ENCODE measurements at places on chromosomes 12 and 14.

DNA sequence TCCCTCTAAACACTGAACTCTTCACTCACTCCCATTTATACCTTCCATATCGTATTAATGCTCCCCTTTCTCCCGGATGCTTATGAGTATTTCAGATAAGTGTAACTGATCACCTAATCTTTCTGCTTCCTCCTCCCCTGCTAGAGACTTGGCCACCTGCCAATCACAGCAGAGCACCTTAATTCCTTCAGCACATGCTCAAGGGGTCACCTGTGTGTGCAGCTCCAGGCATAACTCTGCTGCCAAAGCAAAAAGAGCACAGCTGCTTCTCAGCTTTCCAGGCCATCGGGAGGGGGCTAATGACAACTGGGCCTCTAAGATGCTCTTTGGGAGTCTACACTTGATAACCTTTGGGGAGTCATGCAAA lies 106.9 kb upstream of the DYRK2 start:
- no peak for DNase-seq

GRCh38 chr12:38872156-38872555 lies 33.2 kb downstream of the CPNE8 start:
- DNase-seq = no peak

DNA sequence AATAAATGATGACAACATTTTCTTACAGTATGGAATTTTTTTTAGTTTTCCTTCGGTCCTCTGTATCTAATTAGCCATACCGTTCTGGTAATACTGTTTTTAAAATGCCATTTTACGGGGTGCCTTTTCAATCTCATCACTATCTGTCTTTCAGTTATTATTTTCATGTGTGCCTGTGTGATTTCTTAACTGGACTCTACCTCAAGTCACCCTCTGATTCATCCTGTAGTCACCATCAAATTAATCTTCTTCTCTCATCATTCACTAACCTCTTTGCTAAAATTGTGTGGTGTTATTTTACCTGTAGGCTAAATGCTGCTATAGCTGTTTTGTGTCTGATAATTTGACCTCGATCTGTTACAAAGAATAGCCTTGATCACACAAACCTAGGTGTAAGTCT lies 16.0 kb upstream of the CCT2 start:
- no peak for DNase-seq

- no peak for DNase-seq
Measured at GRCh38 chr12:80186727-80187217, 87.4 kb downstream of the OTOGL start.

- no peak for DNase-seq
Measured at GRCh38 chr12:104142543-104142942, 4.5 kb upstream of the NFYB start.

DNA sequence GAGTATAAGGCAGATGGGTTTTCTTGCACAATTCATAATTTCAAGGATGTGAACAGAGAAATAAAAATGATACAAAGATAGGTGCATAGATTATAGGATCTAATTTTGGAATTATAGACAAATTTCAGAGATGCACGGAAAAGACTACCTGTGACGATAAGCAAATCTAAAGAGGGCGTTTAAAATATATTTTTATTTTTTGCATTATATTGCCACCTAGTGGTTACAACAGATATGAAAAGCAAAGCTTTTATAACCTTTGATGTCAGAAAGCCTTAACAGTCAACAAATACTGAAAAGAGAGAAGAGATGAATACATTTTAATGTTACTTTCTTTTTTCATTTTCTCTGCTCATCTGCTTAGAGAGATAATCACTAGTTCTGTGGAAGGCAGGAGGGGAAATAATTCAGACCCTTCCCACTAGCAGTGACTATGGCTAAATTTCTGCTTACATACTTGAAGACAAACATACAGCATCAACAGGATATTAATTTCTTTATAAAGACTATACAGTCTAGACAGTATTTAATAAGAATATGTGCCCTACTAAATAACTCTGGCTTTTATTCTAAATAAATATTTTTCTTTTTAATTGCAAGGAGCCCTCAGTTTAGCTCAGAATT lies 46.3 kb downstream of the NTS start:
- no peak for DNase-seq

- peak; percentile 37 for DNase-seq
Measured at GRCh38 chr14:69354383-69355153, 43.5 kb downstream of the ERH start.

DNA sequence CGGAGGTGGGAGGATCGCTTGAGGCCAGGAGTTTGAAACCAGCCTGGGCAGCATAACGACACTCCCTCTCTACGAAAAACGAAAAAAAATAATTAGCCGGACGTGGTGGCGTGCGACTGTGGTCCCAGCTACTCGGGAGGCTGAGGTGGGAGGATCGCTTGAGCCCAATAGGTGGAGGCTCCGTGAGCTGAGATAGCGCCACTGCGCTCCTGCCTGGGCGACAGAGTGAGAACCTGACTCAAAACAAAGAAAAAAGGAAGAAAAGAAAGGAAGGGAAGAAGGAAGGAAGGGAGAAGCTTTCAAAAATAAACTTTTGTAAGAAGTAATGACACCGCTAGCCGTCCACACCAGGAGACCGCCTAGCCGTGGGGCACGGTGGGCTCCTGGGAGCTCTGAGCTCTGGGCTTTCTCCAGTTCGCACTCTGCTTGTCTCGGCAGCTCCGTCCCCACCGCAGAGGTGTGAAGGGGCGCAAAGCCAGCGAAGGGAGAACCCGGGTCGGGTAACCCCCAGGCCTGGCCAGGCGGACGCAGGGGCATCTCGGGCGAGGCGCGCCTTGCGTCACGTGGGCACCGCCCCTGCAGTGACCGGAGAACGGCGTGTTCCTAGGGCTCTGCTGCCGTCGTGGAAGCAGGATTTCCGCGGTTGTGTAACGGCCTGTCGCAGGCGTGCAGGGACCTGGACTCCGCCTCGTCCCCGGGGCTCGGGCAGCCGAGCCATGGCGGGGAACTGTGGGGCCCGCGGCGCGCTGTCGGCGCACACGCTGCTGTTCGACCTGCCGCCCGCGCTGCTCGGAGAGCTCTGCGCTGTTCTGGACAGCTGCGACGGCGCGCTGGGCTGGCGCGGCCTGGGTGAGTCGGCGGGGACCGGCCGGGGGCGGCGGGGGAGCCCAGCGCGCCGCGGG lies at the start of gene IRAK3:
Gene IRAK3 (plus strand): TSS at position 631 of the 902 bp plus-strand sequence. CDS start 86 bp downstream, at position 717.
- peak; percentile 8 for DNase-seq

DNA sequence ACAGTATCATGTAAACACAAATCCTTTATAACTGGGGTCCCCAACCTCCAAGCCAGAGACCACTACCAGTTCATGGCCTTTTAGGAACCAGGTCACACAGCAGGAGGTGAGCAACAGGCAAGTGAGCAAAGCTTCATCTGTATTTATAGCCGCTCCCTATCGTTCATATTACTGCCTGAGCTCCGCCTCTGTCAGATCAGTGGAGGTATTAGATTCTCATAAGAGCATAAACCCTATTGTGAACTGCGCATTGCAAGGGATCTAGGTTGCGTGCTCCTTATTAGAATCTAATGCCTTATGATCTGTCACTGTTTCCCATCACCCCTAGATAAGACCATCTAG lies 49.9 kb downstream of the LRP6 start:
- no peak for DNase-seq

- DNase-seq = no peak
Measured at GRCh38 chr12:100508751-100509150, 35.1 kb downstream of the NR1H4 start.

- DNase-seq = no peak
Measured at GRCh38 chr12:81222846-81223592, 145.1 kb downstream of the ACSS3 start.

DNA sequence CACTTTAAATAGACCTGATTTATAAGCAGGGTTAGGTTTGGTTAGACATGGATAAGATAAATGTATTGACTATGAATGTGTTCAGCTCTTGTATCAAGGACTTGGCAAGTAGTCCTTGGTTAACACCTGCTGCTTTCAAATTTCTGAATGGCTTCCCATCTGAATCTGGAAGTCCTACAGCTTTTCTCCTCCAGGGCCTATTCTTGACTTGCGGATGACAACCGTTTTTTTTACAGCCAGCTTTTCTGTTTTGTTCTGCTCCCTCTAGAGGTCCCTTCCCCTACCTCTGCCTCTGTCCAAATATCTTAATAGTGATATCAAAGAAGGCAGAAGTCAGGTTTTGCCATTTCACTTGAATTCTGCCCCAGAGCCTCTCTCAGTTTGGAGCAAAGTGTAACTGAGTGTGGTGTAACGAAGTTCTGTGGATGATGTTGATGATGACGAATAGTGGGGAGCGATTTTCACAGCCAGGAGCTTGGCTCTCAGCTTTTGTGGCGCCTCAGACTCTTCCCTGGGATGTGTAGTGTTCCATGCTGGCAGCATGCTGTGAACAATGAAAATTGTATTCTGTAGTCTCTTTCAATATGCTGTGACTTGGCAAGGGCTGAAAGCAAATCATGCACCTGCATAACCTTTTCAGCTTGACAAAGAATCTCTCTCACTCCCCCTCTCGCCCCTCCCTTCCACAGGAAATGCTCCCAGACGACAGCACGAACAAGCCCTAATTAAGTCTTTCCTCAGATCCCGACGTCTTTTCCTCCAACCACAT lies 5.0 kb upstream of the SLC4A8 start:
- no peak for DNase-seq
